H4 (cell line): ENCODE measurements at places on chromosomes 1 and 21. TPM values are rescaled to one million over a fixed set of nuclear protein-coding genes. Genes with fewer than 3 reads are reported as not detected.

DNA sequence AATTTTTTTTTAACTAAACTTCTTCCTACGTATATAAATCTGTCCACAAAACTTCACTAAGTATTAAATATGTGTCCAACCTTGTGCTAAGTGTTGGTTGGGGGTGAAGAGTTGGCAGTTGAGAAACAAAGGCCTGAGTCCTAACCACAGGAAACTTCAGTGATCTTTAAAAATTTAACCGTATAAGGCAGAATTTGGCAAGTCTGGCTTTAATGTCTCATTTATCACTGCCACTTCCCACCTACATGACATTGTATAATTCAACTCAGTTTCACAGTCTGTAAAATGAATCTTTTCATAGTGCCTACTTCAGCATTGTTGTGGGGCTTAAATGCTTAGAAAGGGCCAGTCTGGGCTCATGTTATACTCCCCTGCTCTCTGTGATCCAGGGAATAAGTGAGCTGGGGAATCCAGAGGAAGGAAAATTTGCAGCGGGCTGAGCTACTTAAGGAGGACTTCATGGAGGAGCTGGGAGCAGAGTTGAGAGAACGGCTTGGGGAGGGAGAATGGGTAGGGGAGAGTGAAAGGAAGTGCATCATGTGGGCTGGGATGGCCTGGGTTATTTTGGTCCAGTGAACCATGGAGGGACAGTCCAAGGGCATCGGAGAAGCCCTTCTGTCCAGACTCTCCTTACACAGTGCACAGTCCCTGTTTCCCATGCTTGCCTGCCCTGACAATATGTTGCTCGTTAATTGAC lies 14.5 kb downstream of the IFNAR2 start:
- DNase-seq, result no peak

Gene ZNF697
- total RNA-seq, result 5.3 and 6.2 TPM in 2 replicates

Gene LCE1E
- total RNA-seq, result not detected in 2 replicates

DNA sequence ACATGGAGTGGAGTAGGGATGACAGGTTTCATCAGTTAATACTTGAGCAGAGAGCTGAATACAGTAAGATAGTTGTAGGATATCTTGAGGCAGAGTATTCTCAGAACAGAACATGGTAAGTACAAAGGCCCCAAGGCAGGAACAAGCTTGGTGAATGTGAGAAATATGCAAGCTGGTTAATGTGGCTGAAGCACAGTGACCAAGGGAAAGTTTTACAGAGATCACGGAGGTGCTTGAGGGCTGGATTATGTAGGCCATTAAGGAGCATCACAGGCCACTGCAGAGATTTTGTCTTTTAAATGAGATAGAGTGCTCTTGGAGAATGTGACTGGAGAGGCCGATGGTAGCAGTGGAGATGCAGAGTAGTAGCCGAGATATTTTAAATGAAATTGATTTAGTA lies 54.0 kb upstream of the BOLA1 start:
- peak; percentile 4 for DNase-seq

GRCh38 chr1:18913065-18913835 lies 10.9 kb upstream of the ALDH4A1 start:
- DNase-seq, result peak; percentile 63

Gene CFHR2
- not detected in 2 replicates for total RNA-seq

Gene SPRR5
- total RNA-seq, result not detected in 2 replicates

DNA sequence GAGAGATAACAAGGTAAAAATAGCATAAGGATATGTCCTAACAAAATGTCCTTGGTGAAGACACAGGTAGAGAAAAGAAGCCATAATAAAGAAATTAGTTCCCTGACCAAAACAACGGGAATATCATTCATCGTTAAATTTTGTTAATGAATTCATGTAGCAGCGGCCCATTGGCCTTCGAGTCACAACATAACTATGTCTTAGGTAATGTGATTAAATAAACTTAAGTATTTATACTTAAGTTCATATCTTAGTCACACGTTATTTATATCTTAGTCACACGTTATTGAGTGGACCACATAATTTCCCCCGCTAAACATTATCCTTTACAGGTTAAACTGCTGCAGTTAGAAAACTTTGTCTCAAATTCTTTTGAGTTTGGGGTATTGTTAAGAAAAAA lies 1.2 kb downstream of the NEXN start:
- peak; percentile 18 for DNase-seq

Gene RUSC1
- 27.5 and 33.8 TPM in 2 replicates for total RNA-seq

Gene AQP10
- not detected in 2 replicates for total RNA-seq

- peak; percentile 12 for DNase-seq
Measured at GRCh38 chr1:84122780-84123382, 21.2 kb upstream of the PRKACB start.

Gene SLAMF7
- 1.8 and 2.5 TPM in 2 replicates for total RNA-seq

Gene TMEM53
- total RNA-seq, result 11.3 and 18.4 TPM in 2 replicates

Gene IL12RB2
- total RNA-seq, result not detected in 2 replicates

Gene CELA2B
- not detected in 2 replicates for total RNA-seq

DNA sequence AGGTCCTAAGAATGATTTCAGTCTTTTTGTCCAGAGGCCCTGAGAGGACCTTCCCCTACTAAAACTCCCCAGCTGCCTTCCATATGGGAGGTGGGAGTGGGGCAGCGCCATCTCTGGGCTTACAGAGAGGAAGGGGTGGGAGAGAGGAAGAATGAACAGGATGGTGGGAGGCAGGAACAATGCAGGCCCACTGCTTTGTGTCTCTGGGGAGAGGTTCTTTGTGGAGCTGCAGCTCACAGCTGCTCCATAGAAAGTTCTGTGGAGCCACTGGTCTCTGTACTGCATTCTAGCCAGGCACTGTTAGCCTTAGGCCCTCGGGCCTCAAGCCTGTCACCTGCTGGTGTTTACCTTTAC lies 43.6 kb upstream of the A3GALT2 start:
- DNase-seq, result no peak

Gene NFASC
- 3.1 and 3.2 TPM in 2 replicates for total RNA-seq

GRCh38 chr1:241638099-241638682 lies 2.0 kb downstream of the CHML start:
- DNase-seq, result no peak

Gene FMO4
- 4.5 and 5.8 TPM in 2 replicates for total RNA-seq

Gene SYTL1
- total RNA-seq, result 0.99 and 1.0 TPM in 2 replicates

DNA sequence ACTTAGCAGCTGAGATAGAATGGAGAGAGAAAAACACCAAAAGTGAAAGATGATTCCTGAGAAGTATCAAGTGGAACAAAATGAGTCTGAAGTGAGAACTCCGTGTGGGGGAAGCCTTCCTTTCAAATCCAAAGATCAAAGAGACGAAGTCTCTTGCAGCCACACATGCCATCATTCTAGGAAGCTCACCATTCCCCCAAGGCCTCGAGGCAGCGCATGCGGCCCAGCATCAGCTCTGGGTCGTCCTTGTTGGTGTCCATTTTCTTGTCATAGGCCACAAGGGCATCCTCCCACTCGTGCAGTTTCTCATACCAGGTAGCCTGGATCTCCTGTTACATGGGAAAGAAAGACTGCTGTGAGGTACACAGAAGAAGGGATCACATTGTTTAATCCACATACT lies 32.2 kb upstream of the ANGPTL7 start:
- DNase-seq, result no peak

DNA sequence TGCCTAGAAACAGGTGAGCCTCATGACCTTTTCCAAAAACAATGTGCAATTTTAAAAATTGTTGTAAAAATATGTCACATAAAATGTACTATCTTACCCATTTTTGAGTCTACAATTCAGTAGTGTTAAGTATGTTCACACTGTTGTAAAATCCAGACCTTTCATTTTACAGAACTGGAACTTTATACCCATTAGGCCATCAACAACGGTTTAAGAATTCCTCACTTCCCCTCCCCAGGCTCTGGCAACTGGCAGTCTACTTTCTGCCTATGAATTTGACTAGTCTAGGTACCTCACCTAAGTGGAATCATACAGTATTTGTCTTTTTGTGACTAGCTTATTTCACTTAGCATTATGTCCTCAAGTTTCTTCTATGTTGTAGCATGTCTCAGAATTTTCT lies 8.6 kb downstream of the CTSE start:
- no peak for DNase-seq
